ENCODE measurements at places on chromosomes 13 and 19.
A peak's percentile ranks its signal among the peaks of the same experiment; 100 is the strongest.

GRCh38 chr19:40662925-40663694 lies 27.3 kb downstream of the NUMBL start:
- peak; percentile 74 for DNase-seq

- DNase-seq = peak; percentile 29
Observed at GRCh38 chr13:50990065-50990817, 80.7 kb downstream of the RNASEH2B start.

GRCh38 chr13:96684469-96684868 lies 309.8 kb downstream of the OXGR1 start:
- no peak for DNase-seq

DNA sequence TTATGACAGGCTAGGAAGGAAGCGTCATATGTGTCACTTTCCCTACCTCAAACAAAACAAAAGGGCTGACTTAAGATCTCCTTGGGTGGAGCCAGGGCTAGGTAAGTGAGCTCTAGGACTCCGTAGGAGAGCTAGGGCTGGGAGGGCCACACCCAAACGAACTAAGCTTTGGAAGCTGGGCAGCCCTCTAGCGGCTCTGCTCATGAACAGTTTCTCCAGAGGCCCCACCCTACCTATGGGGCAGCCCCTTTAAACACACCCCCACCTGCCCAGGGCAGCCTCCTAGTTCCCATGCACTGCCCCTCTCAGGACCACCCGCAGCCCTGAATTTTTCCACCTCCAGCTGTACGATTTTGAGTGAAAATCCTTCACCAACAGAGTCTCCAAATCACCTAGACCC lies 3.5 kb downstream of the PEG3 start:
- no peak for DNase-seq

GRCh38 chr13:93001866-93002461 lies 224.6 kb upstream of the GPC6 start:
- no peak for DNase-seq

- DNase-seq = no peak
Observed at GRCh38 chr13:48236528-48237353, 3.7 kb downstream of the ITM2B start.

Measured in COR-L47 (cell line).